Endothelial cell (in vitro differentiated cells): ENCODE measurements at places on chromosomes 5 and 9. TPM values are rescaled to one million over a fixed set of nuclear protein-coding genes. Genes with fewer than 3 reads are reported as not detected.

- H3K27ac ChIP-seq = no peak overlapping the region
- H3K4me1 ChIP-seq = peaks cover 12% of the 10 kb centered on the region
- peaks cover 9% of the 10 kb centered on the region for H3K27me3 ChIP-seq
These were observed 18.3 kb downstream of the DOCK2 start for GRCh38 chr5:169655353-169655752.

The TRMO gene
- 6.8 TPM for total RNA-seq

GRCh38 chr5:150763023-150763769 lies 4.4 kb upstream of the DCTN4 start:
- H3K4me1 ChIP-seq = peaks cover 6% of the 10 kb centered on the region
- H3K36me3 ChIP-seq = no peaks in the 10 kb centered on the region
- no peak for DNase-seq
- H3K4me3 ChIP-seq = no peak overlapping the region
- H3K27ac ChIP-seq = no peak overlapping the region
- peaks cover 1% of the 10 kb centered on the region for H3K27me3 ChIP-seq

DNA sequence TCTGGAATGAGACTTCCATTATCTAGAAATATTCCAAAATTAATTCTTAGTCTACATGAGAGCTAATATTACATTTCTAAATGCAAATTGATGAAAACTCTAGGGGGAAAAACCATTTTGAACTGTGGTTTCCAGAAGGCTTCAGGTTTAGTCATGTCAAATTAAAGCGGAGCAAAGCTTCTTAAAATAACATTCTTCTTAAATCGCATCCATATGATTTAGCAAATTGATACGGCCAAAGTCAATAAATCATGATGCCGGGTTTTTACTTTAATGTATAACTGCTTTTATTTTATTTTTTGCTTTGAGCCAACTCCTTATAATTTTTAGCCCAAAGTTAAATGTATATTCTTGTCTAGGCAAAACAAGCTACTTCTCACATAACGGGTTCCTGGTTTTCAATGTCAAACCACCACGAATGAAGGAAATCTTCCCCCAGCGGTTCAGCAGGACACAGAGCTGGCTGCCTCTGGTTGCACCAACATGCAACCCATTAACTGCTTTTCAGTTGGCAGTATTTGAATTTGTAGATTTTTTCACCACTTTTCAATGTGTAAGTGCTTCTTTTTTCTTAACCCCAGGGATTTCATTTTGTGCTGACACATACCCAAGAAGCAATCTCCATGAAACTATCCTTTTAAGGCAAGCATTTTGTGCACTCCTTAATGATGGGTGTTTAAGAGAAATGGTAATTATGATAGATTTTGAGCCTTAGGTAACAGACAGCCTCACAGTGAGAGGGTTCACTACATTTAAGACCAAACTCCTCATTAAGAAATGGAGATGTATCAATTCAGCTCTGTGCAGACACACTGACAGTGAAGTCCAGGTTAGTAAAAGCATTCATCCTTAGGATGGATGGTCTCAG lies 35.5 kb downstream of the EFNA5 start:
- no peak overlapping the region for H3K27ac ChIP-seq
- no peaks in the 10 kb centered on the region for H3K27me3 ChIP-seq
- no peaks in the 10 kb centered on the region for H3K4me1 ChIP-seq
- DNase-seq = no peak

DNA sequence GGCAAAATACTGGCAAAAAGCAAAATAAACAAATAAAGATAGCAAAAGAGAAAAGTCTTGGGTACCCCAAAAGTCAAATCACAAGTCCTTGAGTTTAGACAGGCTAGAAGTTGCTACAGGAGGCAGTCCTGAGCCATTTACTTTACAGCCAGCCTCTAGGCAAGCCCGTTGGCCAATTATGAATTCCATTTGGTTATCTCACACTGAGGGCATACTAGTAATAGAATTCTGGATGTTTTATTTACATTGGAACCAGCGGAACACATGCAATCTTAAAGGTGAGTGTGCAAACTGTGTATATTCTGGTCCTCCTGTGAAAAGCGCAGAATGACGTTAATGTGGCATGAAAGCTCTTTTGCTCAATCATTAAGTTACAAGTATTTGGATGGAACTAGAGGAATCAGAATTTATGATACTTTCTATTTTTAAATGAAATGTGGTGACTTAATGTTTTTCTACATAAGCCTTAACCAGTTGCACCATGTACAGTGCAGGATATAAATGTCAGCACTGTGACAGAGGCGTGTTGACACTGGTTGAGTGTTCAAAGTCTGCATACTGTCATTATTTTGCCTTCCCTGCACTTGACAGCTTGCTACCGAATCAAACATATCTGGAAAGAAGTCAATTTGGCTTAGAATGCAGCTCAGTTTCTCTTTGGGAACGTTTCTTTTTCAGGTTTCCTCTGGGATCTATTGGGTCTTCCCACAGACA lies 7.9 kb downstream of the GDNF start:
- H3K4me1 ChIP-seq = peaks cover 10% of the 10 kb centered on the region
- no peak overlapping the region for H3K27ac ChIP-seq
- no peak overlapping the region for H3K4me3 ChIP-seq
- no peaks in the 10 kb centered on the region for H3K36me3 ChIP-seq
- no peak for DNase-seq

GRCh38 chr5:172399336-172399735 lies 55.0 kb downstream of the SH3PXD2B start:
- no peak overlapping the region for H3K4me3 ChIP-seq
- no peak for DNase-seq
- H3K36me3 ChIP-seq = peaks cover 68% of the 10 kb centered on the region
- peaks cover 5% of the 10 kb centered on the region for H3K27me3 ChIP-seq
- H3K27ac ChIP-seq = no peak overlapping the region
- peaks cover 3% of the 10 kb centered on the region for H3K4me1 ChIP-seq

DNA sequence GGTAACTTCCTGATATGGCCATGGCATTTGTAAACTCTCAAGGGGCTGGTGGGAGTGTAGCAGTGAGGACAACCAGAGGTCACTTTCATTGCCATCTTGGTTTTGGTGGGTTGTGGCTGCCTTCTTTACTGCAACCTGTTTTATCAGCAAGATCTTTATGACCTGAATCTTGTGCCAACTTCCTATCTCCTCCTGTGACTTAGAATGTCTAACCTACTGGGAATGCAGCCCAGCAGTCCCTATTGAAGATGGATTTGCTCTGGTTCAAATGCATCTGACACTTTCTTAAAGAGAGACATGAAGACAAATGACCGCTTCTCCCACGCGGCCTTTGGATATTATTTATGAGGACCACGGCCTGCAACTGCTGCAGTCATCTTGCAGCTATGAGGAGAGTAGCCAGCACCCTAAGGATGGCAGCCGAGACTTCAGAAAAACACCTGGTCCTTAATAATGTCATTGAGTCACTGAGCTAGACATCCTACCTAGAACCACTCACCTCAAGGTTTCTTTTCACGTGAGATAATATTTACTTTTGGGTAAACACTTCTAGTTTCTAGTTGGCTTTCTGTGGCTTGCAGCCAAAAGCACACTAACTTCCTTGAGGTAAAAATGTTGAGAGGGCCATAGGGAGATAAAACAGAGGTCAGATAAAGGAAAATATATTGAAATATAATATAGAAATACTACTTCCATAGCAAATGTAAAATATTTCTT lies 28.2 kb downstream of the CETN3 start:
- H3K27ac ChIP-seq = no peak overlapping the region
- DNase-seq = no peak
- H3K27me3 ChIP-seq = no peaks in the 10 kb centered on the region
- H3K4me3 ChIP-seq = no peak overlapping the region

The SLC45A2 gene
- 0.15 TPM for total RNA-seq

DNA sequence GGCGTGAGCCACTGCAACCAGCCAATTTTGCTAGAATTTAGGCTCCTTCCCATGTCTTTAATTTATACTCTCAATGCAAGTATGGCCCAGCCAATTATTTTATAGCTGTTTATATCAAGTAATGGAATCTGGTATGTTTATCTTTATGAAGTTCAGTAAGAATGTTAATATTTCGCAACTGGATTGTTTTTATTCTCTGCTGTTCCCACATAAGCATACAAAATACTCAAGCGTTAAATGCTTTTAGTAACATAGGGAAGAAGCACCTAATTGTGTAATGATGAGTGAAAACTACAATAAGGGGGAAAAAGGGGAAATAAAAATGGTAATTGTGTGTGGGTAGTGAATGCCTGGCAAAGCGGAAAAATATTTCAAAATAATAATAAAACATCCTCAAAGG lies 21.3 kb downstream of the PWWP2A start:
- DNase-seq = no peak
- H3K27me3 ChIP-seq = peaks cover 6% of the 10 kb centered on the region
- no peak overlapping the region for H3K27ac ChIP-seq
- H3K36me3 ChIP-seq = peaks cover 12% of the 10 kb centered on the region
- peaks cover 15% of the 10 kb centered on the region for H3K4me1 ChIP-seq

The IL13 gene
- not detected for total RNA-seq

The PRDM9 gene
- total RNA-seq = not detected

The ZNF484 gene
- 12.4 TPM for total RNA-seq

The GABRA6 gene
- not detected for total RNA-seq

GRCh38 chr9:35863583-35863982 lies 6.6 kb downstream of the OR13J1 start:
- no peak for DNase-seq
- H3K36me3 ChIP-seq = no peaks in the 10 kb centered on the region
- peaks cover 33% of the 10 kb centered on the region for H3K4me1 ChIP-seq
- H3K27me3 ChIP-seq = peaks cover 11% of the 10 kb centered on the region
- H3K27ac ChIP-seq = no peak overlapping the region

The GABRA1 gene
- total RNA-seq = not detected

The TEX48 gene
- not detected for total RNA-seq

- DNase-seq = no peak
- no peaks in the 10 kb centered on the region for H3K4me1 ChIP-seq
- no peaks in the 10 kb centered on the region for H3K36me3 ChIP-seq
These were observed 19.2 kb downstream of the CAPSL start for GRCh38 chr5:35919191-35919590.

- no peak overlapping the region for H3K4me3 ChIP-seq
- DNase-seq = no peak
- H3K4me1 ChIP-seq = no peaks in the 10 kb centered on the region
- peaks cover 9% of the 10 kb centered on the region for H3K27me3 ChIP-seq
- no peaks in the 10 kb centered on the region for H3K36me3 ChIP-seq
These were observed 60.2 kb downstream of the WNK2 start for GRCh38 chr9:93244101-93244500.

DNA sequence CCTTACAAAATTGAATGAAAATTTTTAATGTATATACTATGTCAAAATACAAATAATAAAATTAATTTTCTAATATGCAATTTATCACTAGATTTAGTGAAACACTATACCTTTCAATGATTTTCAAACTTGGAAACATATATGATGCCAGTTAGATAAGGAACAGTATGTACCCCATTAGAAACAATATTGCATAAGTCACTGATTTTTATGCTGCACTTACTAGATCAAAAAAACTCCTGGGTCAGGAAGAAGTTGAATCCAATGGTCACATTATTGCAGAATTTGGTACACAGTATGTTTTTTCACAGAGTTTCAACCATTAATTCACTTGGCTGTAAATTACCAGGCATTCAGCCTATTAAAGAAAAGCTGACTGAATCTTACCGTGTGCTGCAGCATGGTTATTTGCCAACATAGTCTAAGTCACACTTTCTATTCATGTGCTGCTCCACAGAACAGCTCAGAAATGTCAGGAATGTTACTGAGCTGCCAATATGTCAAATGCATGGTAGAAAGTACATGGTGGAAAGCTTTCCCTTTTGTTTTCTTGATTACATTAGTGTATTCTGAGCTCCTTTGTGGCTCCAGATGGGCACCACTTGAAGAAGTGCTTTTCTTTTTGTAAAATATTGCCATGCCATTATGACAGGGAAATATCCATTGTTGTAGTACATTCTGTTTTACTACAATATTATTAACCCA lies 9.9 kb upstream of the PRR16 start:
- no peak for DNase-seq
- no peak overlapping the region for H3K4me3 ChIP-seq
- no peaks in the 10 kb centered on the region for H3K36me3 ChIP-seq
- H3K27me3 ChIP-seq = peaks cover 6% of the 10 kb centered on the region

The FOXI1 gene
- 2.2 TPM for total RNA-seq

DNA sequence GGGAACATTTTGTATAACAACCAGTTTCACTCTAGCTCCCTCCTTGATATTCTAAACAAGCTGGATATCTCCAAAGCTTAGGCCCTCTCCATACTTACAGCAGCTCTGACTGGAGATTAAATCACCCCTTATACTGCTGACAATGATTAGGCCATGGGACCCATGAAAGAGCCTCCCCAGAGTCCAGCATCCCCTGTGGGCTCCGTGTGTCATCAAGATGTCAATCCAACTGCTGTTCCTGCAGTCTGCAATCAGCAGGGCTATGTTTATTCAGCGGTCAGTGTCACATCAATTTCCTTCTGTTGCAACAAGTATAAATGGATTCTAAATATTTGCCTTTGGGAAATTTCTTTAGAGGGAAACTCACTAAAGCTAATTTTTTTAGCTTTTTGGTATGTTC lies 26.6 kb downstream of the PCDHAC2 start:
- no peak overlapping the region for H3K4me3 ChIP-seq
- peaks cover 4% of the 10 kb centered on the region for H3K36me3 ChIP-seq
- peaks cover 4% of the 10 kb centered on the region for H3K27me3 ChIP-seq
- no peak overlapping the region for H3K27ac ChIP-seq

DNA sequence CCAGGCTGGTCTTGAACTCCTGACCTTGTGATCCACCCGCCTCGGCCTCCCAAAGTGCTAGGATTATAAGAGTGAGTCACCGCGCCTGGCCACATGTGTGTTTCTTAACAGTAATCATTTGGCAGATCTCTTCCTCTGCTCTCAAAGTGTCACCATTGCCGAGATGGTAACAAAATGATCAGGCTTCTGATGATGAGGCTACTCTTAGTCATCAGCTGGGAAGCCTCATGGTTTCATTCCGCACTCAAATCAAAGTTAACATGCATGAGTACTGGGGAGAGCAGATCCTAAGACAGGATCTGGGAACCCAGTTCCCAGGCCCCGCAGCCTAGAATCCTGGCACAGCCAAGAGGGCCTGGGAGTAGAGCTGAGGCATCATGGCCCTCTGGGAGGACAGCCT lies 27.4 kb downstream of the BARHL1 start:
- DNase-seq = no peak
- H3K27me3 ChIP-seq = peaks cover 2% of the 10 kb centered on the region
- H3K4me1 ChIP-seq = peaks cover 24% of the 10 kb centered on the region
- H3K36me3 ChIP-seq = peaks cover 38% of the 10 kb centered on the region

DNA sequence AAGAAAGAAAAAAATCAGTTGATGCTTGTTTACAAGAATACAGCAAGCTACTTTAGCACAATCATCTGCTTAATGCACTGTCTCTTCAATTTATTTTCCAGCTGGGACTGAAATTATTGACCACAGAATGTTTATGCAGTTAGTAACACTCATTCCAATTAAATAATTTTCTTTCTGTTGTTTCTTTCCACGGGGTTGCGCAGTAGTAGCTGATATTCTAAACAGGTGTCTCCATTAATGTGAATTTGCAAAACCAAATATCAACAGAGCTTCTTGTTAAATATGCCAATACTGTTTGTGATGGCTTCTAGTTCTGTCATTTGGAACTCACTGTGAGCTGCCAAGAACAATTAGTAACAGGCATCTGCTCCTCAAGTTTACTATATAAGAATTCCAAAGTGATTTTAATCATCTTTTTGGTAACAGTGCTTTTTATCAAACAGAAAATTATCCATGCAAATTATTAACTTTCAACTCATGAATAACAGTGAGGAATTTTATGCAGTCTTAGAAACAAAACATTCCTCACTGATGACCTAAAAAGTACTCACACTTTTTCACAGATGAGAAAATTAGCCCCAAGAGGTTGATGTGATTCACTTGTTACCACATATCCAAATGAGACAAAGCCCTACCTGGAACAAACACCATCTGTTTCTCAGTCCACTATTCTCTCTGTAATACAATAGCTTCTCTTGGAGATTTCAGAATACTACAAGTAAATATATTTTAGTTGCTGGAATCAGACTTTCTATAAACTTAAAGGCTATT lies 567.6 kb upstream of the RGMB start:
- H3K27me3 ChIP-seq = no peaks in the 10 kb centered on the region
- no peaks in the 10 kb centered on the region for H3K36me3 ChIP-seq
- no peak overlapping the region for H3K27ac ChIP-seq
- DNase-seq = no peak

The CACNA1B gene
- total RNA-seq = 2.0 TPM
